Activated naive CD4-positive, alpha-beta T cell treated with anti-CD3 and anti-CD28 coated beads for 36 hours (primary cell): ENCODE measurements at places on chromosomes 16 and 17.

DNA sequence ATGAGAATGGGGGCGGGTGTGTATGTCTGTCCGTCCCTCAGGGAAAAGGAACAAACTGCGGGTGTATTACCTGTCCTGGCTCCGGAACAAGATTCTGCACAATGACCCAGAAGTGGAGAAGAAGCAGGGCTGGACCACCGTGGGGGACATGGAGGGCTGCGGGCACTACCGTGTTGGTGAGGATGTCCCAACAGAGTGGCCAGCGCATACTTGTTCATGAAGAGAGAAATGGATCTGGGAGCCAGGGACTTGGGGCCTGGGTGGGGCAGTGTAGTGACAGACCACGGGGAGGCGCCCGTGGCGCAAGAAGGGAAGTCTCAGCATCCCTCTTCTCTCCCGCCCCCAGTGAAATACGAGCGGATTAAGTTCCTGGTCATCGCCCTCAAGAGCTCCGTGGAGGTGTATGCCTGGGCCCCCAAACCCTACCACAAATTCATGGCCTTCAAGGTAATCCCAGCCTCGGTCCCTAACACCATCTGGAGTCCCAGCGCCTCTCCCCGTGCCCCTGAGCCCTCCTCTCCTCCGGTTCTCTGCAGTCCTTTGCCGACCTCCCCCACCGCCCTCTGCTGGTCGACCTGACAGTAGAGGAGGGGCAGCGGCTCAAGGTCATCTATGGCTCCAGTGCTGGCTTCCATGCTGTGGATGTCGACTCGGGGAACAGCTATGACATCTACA lies 3.5 kb upstream of the C17orf107 start:
- no peak for DNase-seq

GRCh38 chr16:21268236-21268635 lies 9.9 kb downstream of the CRYM start:
- no peak for DNase-seq

DNA sequence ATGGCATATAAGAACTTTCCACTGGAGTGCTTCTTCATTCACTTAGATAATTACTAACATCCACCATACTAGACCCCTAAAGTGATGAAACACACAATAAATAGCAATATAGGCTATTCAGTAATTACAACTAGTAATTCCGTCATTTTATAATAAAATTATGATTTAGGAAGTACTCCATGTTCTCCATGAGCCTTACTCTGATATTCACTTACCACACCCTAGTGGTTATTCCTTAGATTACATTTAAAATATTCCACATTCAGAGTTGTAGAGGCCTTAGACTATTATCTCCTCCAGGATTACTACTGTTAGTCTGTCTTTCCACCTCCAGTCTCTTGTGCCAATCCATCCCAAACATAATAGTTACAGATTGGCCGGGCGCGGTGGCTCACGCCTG lies 62.4 kb downstream of the STH start:
- no peak for DNase-seq

DNA sequence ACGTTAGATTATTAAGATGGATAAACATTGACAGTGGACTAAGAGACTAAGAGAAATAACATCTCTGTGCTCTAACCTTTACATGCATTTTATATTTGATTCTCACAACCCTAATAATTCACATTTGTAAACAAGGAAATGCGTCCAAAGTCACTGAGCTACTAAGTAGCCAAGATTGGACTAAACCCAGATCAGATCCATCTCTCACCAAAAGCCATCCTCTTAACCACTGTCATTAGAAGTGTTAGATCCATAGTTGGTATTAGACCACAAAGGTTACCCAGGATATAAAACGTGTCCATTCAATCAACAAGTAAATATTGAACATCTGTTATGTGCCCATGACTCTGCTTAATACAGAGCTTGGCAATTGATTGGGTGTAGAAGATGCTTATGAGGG lies 5.2 kb downstream of the HSD17B2 start:
- no peak for DNase-seq

DNA sequence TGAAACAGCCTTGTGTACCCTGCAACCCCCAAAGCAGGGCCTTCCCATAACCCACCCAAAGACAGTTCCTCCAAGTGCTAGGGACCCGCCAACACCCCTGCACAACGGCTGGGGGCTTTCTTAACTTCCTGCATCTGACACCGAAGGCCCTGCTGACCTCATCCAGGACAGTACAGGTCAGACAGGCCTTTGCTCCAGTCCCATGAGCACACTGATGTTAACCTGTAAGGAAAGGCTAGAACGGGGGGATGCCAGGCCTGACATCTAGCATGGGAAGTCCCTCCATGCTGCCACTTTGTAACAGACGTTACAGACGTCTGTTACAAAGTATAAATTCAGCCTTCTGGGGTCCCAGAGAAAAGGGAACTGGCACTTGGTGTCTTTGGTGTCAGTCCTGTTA lies 369.1 kb downstream of the CPPED1 start:
- DNase-seq = no peak

GRCh38 chr17:19939993-19940721 lies 37.5 kb downstream of the AKAP10 start:
- DNase-seq = no peak

DNA sequence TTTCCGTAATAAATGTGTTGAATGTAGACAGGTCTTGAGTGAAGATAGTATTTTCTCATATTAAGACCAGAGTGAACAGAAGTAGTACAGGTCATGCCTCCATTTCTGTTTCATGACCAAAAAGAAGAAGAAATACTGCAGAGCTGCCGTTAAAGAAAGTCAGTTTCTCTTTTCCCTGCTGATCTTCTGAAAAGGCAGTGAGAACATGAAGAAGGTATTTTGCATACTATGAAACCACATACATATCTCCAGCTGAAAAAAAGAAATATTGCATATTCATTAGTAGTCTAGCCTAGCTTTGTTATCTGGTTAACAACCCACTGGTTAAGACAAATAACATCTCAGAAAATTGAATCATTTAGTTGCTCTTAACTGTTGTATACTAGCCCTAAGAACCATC lies 138.4 kb downstream of the PHKB start:
- no peak for DNase-seq

- DNase-seq = no peak
Observed at GRCh38 chr17:64060331-64060730, 39.9 kb upstream of the ICAM2 start.

DNA sequence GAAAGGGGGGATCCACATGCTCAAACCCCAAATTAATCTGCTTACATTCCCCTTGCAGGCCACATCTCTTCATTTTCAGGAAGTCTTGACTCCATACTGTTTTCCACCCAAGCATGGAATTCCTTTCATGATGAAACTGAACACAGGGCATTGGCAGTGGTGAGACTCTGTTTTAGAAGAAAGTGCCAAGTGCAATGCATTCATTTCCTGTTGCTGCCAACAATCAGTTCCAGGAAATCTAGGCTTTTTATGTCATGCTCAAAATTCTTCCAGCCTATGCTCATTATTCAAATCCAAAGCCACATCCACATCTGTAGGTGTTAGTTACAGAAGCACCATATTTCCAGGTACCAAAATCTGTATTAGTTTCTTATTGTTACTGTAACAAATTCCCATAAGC lies 4.1 kb downstream of the CCL2 start:
- no peak for DNase-seq

GRCh38 chr17:40074871-40075200 lies 12.1 kb downstream of the THRA start:
- no peak for DNase-seq

DNA sequence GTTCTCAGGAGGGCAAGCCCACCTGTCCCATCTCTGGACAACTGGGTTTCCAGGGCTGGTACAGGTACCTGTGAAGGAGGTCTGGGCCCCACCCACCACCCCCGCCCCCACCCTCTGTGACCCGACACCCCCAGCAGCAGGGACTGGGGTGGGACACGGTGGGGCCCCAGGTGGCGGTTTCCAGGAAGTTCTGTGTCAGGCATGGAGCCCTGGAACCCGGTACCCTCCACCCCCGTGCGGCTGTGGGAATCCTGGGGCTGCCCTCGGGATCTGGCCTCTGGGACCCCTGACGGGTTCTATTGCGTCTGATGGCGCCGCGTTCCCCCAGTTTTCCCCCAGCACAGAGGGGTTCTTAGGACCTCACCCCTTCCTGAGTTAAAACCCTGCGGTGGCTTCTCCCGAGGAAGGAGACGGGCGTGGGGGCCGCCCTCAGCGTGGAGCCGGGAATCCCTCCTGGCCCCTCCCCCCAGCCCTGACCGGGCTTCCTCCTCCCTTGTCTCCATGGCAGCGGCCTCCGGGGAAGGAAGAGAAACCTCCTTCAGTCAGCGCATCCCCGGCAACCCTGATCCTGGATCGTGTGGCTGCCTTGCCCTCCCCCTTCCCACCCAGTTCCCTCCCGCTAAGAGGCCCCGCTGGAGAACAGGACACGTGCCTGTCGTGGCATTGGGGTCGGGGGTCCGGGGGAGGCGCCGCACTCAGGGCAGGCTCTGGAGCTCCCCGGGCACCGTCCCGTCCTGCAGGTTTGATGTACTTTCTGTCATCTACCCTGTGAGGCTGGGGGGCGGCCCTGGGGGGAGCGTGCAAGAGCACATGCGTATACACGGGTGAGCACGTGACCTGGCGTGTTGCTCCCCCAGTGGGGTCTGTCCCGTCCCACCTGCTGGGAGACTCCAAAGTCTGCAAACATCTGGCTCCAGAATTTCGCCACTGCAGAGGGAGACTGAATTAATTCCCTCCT lies 30.3 kb downstream of the CACNA1H start:
- no peak for DNase-seq

- DNase-seq = no peak
Observed at GRCh38 chr16:85068746-85069145, 41.2 kb downstream of the KIAA0513 start.

DNA sequence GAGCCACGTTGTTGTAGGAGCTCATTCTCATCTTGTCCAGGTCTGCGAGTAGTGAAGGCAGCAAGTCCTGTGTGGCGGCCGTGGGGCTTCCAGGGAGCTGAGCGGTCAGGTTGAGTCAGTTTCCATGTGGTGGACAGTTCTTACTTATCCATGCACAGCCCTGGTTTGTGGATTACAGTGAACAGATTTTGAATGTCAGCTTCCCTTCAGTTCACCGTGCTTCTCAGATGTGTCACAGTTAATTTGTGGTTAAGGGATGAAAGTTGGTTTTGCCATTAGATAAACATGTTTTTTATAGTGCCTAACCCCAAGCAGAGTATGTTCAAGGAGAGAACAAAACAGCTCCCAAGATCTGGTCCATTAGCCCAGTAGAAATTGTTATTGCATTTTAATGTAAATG lies 103.1 kb downstream of the RPTOR start:
- DNase-seq = no peak

- DNase-seq = no peak
Observed at GRCh38 chr16:10564591-10564990, 15.8 kb downstream of the EMP2 start.

DNA sequence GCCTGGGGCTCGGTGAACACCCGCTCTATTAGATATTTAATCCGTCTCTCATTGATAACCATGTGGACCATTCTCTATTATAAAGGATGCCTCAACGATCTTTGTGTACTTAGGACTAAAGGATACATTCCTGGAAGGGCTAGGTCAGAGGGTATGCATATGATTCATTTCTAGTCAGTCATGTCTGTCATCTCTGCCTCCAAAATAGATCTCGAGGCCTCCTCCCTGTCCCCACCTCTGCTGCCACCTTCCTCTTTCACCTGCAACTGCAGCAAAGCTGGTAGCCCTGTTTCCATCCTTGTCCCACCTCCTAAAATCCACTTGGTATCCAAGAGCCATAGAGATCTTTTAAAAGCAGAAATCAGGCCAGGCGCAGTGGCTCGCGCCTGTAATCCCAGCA lies 121.5 kb downstream of the KATNIP start:
- DNase-seq = no peak

- no peak for DNase-seq
Observed at GRCh38 chr17:70169709-70170597, 621 bp downstream of the KCNJ2 start.

DNA sequence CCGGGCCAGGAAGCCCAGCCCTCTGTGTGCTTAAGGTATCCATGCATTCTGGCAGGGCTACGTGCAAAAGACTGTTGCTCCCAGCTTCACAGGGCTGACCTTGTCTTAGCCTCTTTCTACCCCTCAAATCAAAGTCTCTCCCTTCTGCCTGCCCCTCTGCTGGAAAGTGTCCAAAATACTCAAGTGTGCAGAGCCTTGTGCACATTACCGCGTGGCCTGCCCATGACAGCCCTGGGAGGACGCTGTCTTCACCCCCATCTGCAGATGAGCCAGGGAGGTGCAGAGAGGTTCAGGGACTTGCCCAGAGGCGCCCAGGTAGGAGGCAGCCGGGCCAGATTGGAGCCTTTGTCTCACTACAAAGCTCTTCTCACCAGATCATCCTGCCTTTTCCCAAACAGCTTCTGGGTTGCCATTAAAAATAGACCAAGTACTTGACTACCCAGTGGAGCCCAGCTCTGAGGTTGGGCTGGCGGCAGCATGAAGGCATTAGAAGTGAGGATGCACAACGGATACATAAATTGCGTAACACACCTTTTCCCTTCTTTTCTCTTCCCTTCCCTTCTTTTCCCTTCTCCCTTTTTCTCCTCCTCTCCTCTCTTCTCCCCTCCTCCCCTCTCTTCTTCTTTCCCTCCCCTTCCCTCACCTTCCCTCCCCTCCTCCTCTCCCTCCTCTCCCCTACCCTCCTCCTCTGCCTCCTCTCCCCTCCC lies 3.5 kb downstream of the CACNG4 start:
- no peak for DNase-seq

GRCh38 chr17:41811549-41812380 lies at the start of gene P3H4:
TSS of gene P3H4 (minus strand) at chr17:41811949. CDS start at chr17:41811915, 34 bp downstream.
- peak; percentile 76 for DNase-seq
